ENCODE measurements at places on chromosomes 7 and 10.

GRCh38 chr10:82943142-82943541 is 1068.1 kb downstream of the NRG3 start:
- DNase-seq = no peak

DNA sequence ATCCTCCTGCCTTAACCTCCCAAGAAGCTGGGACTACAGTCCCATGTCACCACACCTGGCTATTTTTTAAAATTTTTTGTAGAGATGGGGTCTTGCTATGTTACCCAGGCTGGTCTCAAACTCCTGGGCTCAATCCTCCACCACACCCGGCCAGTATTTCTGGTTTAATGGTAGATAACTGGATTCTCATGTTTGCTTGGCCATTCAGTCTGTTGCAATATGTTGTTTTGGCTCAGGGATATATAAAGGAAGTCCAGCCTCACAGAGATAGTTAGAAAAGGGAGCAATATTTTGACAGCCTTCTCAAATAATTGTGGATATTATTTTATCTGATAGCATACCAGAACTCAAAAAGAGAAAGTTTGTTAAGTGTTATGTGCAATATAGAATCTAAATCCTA is 82.4 kb downstream of the BTAF1 start:
- DNase-seq = no peak

GRCh38 chr10:72234560-72235095 is 18.6 kb upstream of the ASCC1 start:
- DNase-seq = no peak

- DNase-seq = no peak
These were observed at the start of gene ODAD2 for GRCh38 chr10:27998954-27999275. Gene ODAD2 (minus strand): TSS chr10:27999079. CDS start chr10:27995142, 3,937 bp downstream.

DNA sequence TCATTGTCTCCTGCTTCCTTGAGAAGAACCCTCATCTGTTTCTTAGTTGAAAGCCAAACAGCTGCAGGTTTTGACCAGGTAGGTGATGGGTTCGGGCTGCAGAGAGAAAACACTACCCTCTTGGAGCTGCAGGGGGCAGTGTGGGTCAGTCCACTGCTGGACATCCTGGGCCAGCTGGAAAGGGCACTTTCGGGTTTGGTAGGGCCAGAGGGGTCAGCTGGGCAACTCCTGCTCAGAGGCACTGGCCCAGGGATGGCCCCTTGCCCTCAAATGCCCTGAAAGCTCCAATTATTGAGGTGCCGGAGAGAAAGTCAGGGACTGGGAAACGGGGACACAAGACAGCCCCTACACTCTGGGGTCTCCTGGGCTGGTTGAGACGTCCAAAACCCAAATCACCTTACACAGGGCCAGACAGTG is 90.7 kb downstream of the MKI67 start:
- DNase-seq = no peak

DNA sequence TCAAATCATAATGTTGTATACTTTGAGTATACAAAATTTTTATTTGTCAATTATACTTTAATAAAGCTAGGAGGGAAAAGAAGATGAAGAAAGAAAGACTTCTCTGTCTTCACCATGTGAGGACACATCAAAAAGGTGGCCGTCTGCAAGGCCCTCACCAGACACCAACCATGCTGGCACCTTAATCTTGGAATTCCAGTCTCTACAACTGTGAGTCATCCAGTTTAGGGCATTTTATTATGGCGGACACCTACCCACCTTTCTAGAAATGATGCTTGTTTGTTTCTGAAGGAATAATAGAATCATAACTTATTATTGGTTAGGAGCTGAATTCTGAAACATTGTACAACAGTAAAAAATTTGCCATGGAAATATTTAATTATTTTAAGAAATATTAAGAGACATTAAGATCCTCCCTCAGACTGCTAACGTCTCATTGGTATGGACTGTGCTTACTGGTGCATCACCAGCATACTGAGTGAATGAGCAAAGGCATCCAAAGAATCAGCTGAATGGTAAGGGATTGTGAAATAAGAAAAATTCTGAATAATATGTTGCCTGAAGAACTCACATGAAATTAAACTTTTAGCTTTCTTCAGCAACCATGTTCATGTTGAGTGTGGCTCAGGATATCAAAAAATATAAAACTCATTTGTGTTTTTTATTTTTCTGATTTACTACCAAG is 536.6 kb downstream of the HTR7 start:
- no peak for DNase-seq

- no peak for DNase-seq
These were observed 537.4 kb downstream of the AUTS2 start for GRCh38 chr7:70135656-70136055.

- no peak for DNase-seq
These were observed 28.1 kb upstream of the NCAPG2 start for GRCh38 chr7:158732494-158733219.

- peak; percentile 3 for DNase-seq
These were observed 81.9 kb upstream of the DYNC1I1 start for GRCh38 chr7:95690367-95690947.

DNA sequence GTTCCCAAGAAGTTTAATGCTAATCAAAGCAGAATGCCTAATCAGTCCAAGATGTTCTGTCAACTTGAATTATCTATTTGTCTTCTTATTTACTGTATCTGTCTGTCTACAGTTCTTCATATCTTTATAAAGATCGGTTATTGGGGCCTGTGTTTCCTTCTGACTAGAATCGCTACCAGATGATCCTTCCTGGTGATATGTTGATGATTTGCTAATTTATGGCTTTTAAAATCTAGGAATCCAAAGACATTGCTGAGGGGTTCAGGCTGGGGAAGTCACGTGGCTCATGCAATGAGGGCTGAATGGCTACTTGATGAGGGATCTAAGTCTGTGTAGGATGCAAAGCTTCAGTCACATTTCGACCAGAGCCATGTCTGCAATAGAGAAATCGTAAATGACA is 536.3 kb downstream of the KCNMA1 start:
- DNase-seq = peak; percentile 56

DNA sequence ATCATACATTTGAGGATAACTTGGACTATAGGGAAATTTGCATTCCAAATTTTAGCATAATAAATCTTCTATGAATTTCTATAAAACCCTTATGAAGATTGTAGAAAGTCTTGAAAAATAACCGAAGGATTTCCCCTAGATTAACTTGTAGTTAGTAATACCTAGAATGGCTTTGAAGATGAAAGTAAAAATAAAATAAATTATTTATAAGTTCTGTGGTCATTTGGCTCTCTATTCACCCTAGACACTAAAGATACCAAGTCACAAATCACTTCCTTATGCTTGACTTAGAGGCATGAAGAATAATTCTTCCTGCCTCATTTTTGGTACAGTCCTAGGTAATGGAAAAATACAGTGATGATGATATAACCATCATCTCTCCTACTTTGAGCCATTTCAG is 79.3 kb downstream of the CSTF2T start:
- no peak for DNase-seq

- no peak for DNase-seq
These were observed 123.6 kb downstream of the CLEC2L start for GRCh38 chr7:139647085-139647484.

DNA sequence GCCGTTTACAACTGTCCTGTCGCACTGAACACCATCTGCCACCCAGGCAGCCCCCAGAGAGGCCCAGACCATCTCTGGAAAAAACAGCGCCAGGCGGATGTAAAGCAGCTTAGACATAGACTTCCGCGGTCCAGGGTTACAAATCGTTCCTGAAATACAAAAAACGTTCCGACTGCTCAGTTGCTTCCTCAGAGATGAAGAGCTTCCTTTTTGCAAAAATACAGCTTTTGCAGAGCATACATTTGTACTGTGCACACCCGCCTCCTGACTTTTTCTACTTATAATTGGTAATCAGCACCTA is 11.4 kb downstream of the DAGLB start:
- no peak for DNase-seq

DNA sequence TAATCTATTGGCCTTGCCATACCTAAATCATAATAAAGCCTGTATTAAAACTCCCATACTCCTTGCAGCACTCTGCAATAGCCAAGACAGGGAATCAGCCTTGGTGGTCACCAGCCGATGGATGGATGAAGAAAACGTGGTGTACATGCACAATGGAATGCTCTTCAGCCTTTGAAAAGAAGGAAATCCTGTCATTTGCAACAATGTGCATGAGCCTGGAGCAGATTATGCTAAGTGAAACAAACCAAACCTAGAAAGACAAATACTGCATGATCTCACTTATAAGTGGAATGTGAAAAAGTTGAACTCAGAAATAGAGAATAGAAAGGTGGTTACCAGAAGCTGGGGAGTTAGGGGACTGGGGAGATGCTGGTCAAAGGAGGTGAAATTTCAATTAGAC is 218.5 kb downstream of the GRID1 start:
- DNase-seq = no peak

DNA sequence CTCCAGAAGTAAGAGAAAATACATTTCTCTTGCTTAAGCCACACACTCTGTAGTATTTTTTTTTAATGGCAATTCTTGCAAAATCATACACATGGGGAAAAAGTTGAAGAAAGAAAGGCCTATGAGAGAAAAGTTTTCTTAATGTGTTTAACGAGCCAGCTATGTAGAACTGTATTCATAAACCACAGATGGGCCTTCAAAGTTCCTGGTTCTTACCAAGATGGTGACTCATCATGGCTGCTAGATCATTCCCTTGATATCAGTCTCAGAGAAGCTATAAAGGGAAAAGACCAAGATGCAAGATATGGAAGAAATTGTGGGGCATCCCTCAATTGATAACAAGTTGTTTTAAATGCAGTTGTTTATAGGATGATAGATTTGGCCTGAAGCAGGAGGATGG is 992.7 kb upstream of the MBL2 start:
- DNase-seq = no peak

- peak; percentile 93 for DNase-seq
These were observed 158.8 kb downstream of the SKAP2 start for GRCh38 chr7:26705567-26705966.

DNA sequence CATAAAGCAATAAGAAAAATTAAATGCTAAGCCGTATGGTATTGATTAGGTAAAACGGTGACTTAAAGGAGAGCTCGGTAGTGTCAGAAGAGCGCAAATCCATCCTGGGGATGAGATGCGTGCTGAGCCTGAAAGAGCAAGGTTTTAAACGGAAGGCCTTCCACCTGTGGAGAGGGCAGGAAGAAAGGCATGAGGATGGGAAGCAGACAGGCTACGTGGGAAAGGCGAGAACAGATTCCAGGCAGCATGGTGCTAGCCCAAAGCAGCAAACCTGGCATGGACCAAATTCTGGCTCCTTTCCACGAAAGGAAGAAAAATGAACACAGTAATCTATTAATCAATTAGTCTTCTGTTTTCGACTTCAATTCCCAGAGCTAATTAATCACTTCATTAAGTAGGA is 103.5 kb downstream of the HIPK2 start:
- no peak for DNase-seq

DNA sequence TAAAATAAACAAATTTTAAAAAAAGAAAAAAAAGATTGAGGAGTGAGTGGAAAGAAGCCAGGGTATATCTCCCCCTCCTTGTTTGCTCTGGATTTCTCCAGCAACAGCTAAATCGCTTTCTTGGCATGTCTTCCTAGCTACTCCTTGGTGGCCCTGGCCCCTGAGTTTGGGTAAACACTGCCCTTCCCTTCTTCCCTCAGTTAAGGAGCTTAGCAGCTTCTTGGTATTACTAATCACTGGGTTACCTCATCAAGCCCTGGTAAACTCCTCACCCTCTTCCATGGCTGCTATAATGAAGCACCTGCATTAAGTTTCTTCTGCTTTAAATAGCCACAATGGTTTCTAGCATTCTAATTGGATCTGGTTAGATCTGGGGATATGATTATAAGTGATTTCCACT is 269.8 kb downstream of the FZD1 start:
- no peak for DNase-seq

DNA sequence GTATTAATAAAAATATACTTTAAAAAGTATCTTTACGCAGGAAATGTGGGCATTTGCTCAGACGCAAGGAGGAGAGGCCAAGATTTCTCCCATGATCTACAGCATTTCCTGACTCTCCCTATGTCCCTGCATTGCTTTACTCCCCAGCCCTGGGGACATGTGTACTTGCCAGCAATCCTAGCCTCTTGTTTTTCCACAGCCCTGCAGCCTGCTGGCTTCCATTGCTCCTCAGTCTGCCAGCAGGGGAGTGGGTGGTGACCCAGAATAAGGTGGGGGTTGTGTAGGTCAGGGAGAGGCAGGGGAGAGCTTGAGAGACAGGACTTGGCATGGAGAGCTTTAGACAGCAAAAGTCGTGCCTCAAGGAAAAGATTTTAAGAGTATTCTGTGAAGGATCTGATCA is 307.7 kb downstream of the CDK14 start:
- no peak for DNase-seq

Data from fibroblast of skin of left biceps (primary cell).